Glutamatergic neuron (in vitro differentiated cells): ENCODE measurements at places on chromosomes 3 and 15. TPM values are rescaled to one million over a fixed set of nuclear protein-coding genes. Genes with fewer than 3 reads are reported as not detected.

- no peaks in the 10 kb centered on the region for H3K27me3 ChIP-seq
- H3K27ac ChIP-seq, result no peak overlapping the region
- no peak for DNase-seq
- H3K4me3 ChIP-seq, result no peak overlapping the region
- H3K36me3 ChIP-seq, result no peaks in the 10 kb centered on the region
These were observed 363.6 kb downstream of the CHST2 start for GRCh38 chr3:143483214-143483613.

DNA sequence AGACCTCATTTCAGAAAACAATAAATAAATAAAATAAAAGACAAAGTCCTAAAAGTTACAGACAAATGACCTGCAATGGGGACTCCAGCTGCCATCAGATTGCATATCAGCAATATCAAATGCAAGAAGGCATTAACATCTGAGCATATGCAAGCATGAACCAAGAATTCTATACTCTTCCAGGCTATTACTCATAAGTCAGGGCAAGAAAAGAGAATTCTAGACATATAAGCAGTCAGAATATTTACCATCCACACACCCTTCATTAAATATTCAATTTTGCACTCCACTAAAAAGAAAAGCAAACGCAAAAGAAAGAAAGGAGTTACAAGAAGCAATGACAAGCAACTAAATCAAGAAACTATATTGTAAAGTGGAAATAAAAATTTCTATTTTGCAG, 21.1 kb downstream of the PLA2G4F start:
- H3K27ac ChIP-seq, result no peak overlapping the region
- H3K36me3 ChIP-seq, result peaks cover 9% of the 10 kb centered on the region
- H3K4me3 ChIP-seq, result no peak overlapping the region
- DNase-seq, result no peak

GRCh38 chr3:69085833-69086722, 1.3 kb downstream of the ARL6IP5 start:
- peak overlapping the region; percentile 91 for H3K4me3 ChIP-seq
- H3K27ac ChIP-seq, result peak overlapping the region; percentile 89
- H3K36me3 ChIP-seq, result no peaks in the 10 kb centered on the region
- H3K27me3 ChIP-seq, result peaks cover 2% of the 10 kb centered on the region
- DNase-seq, result peak; percentile 18

DNA sequence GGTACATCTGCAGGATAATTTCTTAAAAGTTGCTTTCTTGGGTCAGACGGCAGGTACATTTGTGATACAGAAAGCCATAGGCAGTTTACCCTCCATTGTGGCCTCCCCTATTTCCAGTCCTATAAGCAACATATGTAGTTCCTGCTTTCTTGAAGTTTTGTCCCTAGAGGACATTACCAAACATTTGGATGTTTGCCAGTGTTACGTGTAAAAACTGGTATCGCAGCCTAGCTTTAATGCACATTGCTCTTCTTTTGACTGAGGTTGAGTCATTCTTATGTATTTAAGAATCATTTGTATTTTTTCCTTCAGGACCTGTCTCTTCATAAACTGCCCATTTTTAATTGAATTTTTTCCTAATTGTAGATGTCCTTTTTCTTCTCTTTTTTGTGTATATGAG, 114.3 kb downstream of the DIPK2A start:
- no peak overlapping the region for H3K4me3 ChIP-seq
- H3K4me1 ChIP-seq, result peaks cover 4% of the 10 kb centered on the region

- H3K36me3 ChIP-seq, result no peaks in the 10 kb centered on the region
- H3K27me3 ChIP-seq, result no peaks in the 10 kb centered on the region
- no peak overlapping the region for H3K27ac ChIP-seq
- H3K4me3 ChIP-seq, result no peak overlapping the region
- no peak for DNase-seq
These were observed 657.5 kb downstream of the GRM7 start for GRCh38 chr3:7518456-7518855.

Gene ABI3BP
- total RNA-seq, result not detected

- no peaks in the 10 kb centered on the region for H3K36me3 ChIP-seq
- no peak overlapping the region for H3K27ac ChIP-seq
- no peaks in the 10 kb centered on the region for H3K4me1 ChIP-seq
- no peak for DNase-seq
- no peaks in the 10 kb centered on the region for H3K27me3 ChIP-seq
- H3K4me3 ChIP-seq, result no peak overlapping the region
These were observed 159.6 kb downstream of the GREM1 start for GRCh38 chr15:32877252-32878019.

- H3K4me1 ChIP-seq, result peaks cover 5% of the 10 kb centered on the region
- H3K27me3 ChIP-seq, result peaks cover 4% of the 10 kb centered on the region
- no peak overlapping the region for H3K4me3 ChIP-seq
These were observed 53.2 kb downstream of the TM4SF4 start for GRCh38 chr3:149527531-149528339.

DNA sequence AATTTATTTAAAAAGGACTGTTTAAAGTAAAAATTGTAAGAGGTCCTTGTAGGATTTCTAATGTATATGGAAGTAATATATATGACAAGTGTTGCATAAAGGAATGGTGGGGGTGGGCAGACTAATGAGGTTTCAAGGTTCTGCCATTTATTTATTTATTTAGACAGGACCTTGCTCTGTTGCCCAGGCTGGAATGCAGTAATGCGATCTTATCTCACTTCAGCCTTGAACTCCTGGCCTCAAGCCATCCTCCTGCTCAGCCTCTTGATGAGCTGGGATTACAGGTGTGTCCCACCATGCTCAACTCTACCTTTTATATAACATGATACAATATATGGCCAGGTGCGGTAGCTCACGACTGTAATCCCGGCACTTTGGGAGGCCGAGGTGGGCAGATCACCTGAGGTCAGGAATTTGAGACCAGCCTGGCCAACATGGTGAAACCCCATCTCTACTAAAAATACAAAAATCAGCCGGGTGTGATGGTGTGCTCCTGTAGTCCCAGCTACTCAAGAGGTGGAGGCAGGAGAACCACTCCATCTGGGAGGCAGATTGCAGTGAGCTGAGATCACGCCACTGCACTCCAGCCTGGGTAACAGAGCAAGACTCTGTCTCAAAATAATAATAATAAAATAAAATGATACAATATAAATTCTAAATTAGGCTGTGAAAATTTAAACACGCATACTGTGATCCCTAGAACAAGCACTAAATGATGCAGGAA, 33.8 kb upstream of the IGF2BP2 start:
- no peak overlapping the region for H3K27ac ChIP-seq
- H3K4me3 ChIP-seq, result no peak overlapping the region
- H3K27me3 ChIP-seq, result no peaks in the 10 kb centered on the region
- DNase-seq, result no peak
- H3K4me1 ChIP-seq, result no peaks in the 10 kb centered on the region
- peaks cover 7% of the 10 kb centered on the region for H3K36me3 ChIP-seq

GRCh38 chr3:12965999-12966846, 107.0 kb downstream of the IQSEC1 start:
- peak overlapping the region; percentile 96 for H3K4me3 ChIP-seq
- H3K27me3 ChIP-seq, result peaks cover 36% of the 10 kb centered on the region
- H3K4me1 ChIP-seq, result peaks cover 83% of the 10 kb centered on the region
- DNase-seq, result peak; percentile 83

DNA sequence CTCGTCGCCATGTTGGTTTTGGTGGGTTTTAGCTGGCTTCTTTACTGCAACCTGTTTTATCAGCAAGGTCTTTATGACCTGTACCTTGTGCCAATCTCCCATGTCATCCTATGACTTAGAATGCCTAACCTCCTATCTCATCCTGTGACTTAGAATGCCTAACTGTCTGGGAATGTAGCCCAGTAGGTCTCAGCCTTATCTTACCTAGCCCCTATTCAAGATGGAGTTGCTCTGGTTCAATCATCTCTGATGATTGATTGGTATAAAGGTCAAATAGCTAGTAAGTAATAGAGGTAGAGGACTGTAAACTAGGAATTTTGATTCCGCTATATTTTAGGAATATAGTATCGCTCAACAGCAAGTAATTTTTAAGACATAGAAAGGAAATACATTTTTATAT, 1.3 kb upstream of the ACKR2 start:
- H3K4me1 ChIP-seq, result peaks cover 15% of the 10 kb centered on the region
- no peaks in the 10 kb centered on the region for H3K36me3 ChIP-seq
- no peak for DNase-seq
- H3K4me3 ChIP-seq, result no peak overlapping the region

Gene CIB2
- 131 TPM for total RNA-seq

Gene AADACL2
- total RNA-seq, result not detected

DNA sequence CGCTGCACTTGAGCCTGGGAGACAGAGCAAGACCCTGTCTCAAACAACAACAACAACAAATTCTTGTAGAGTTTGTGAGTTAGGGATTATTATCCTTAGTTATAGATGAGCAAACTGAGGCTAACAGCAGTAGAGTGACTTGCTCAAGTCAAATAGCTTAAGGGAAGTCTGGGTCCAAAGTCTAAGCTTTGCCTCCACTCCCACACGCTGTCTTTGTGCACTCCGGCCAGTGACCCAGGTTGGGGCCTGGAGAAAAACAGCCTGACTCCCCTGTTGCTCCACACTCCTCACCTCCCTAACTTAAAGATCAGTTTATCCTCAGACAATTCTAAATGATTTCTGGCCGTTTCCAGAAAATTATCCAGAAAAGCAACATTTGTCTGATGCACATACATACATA, 9.2 kb upstream of the SIN3A start:
- peaks cover 14% of the 10 kb centered on the region for H3K4me1 ChIP-seq
- H3K27ac ChIP-seq, result no peak overlapping the region
- DNase-seq, result no peak
- H3K4me3 ChIP-seq, result no peak overlapping the region
- peaks cover 5% of the 10 kb centered on the region for H3K36me3 ChIP-seq
- peaks cover 16% of the 10 kb centered on the region for H3K27me3 ChIP-seq

Gene CISH
- 6.0 TPM for total RNA-seq

GRCh38 chr3:185205865-185206264, 48.0 kb downstream of the EHHADH start:
- H3K36me3 ChIP-seq, result peaks cover 6% of the 10 kb centered on the region
- no peak overlapping the region for H3K4me3 ChIP-seq
- peaks cover 12% of the 10 kb centered on the region for H3K4me1 ChIP-seq
- peaks cover 3% of the 10 kb centered on the region for H3K27me3 ChIP-seq

GRCh38 chr3:5071061-5071460, 51.0 kb upstream of the ARL8B start:
- no peaks in the 10 kb centered on the region for H3K36me3 ChIP-seq
- no peak overlapping the region for H3K27ac ChIP-seq
- peaks cover 5% of the 10 kb centered on the region for H3K27me3 ChIP-seq
- H3K4me1 ChIP-seq, result no peaks in the 10 kb centered on the region
- H3K4me3 ChIP-seq, result no peak overlapping the region

GRCh38 chr15:81485806-81486205, 111.8 kb upstream of the TMC3 start:
- no peak overlapping the region for H3K27ac ChIP-seq
- peaks cover 14% of the 10 kb centered on the region for H3K4me1 ChIP-seq
- no peak overlapping the region for H3K4me3 ChIP-seq

- no peak overlapping the region for H3K27ac ChIP-seq
- no peaks in the 10 kb centered on the region for H3K4me1 ChIP-seq
- no peak overlapping the region for H3K4me3 ChIP-seq
- no peaks in the 10 kb centered on the region for H3K36me3 ChIP-seq
- DNase-seq, result no peak
These were observed 41.9 kb upstream of the MITF start for GRCh38 chr3:69697381-69697780.

GRCh38 chr15:69659454-69660050, 206.9 kb downstream of the RPLP1 start:
- H3K27ac ChIP-seq, result no peak overlapping the region
- H3K27me3 ChIP-seq, result peaks cover 3% of the 10 kb centered on the region
- H3K4me1 ChIP-seq, result no peaks in the 10 kb centered on the region
- no peaks in the 10 kb centered on the region for H3K36me3 ChIP-seq

GRCh38 chr3:15731024-15731423, 66.8 kb downstream of the ANKRD28 start:
- peaks cover 5% of the 10 kb centered on the region for H3K4me1 ChIP-seq
- no peak for DNase-seq
- no peak overlapping the region for H3K27ac ChIP-seq
- no peaks in the 10 kb centered on the region for H3K36me3 ChIP-seq
- no peaks in the 10 kb centered on the region for H3K27me3 ChIP-seq
- H3K4me3 ChIP-seq, result no peak overlapping the region

DNA sequence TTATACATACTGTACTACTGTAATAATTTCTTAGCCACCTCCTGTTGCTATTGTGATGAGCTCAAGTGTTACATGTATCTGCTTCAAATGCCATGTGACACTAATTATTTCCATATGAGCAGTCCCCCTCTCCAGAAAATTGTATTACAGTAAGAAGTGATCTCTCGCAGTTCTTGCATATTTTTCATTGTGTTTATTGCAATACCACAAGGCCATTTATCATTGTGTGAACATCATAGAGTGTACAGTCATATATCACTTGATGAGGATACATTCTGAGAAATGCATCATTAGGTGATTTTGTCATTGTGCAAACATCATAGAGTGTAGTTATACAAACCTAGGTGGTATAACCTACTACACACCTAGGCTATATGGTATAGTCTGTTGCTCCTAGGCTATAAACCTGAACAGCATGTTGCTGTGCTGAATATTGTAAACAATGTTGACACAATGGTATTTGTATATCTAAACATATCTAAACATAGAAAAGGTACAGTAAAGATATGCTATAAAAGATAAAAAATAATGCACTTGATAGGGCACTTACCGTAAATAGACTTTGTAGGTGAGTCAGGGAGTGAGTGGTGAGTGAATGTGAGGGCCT, 189.6 kb upstream of the MLF1 start:
- peaks cover 29% of the 10 kb centered on the region for H3K4me1 ChIP-seq
- H3K36me3 ChIP-seq, result no peaks in the 10 kb centered on the region
- no peak overlapping the region for H3K4me3 ChIP-seq
- no peak for DNase-seq
- no peak overlapping the region for H3K27ac ChIP-seq
- no peaks in the 10 kb centered on the region for H3K27me3 ChIP-seq

Gene DISP2
- total RNA-seq, result 44.3 TPM

DNA sequence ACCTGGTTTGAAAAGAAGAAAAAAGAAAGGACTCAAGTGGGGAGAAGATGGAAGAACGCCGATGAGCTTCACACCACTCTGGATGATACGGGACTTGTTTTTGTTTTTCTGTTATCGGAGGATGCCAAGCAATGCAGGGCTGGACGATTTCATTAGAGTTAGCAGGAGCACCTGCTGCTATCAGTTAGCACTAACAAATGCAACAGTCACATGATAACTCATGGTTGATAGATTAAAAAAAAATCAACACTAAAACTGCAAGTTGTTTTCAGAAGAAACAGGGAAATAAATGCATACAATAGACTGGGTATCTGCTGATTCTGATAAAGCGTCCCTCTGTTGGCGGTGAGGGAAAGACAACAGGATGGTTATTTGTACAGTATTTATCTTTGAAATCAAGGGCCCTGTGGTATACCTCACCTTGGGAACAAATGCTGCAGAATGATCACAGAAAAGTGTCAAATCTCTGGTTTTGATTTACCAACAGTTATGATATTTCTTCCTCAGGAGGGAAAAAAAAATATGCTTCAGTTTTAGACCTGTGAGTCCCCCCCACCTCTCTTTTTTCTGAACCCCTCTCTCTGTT, 575.1 kb downstream of the FOXP1 start:
- no peak for DNase-seq
- no peaks in the 10 kb centered on the region for H3K36me3 ChIP-seq
- no peaks in the 10 kb centered on the region for H3K27me3 ChIP-seq
